NCI-H1092 treated with DMSO at 0.1 percent for 48 hours (cell line): ENCODE measurements at places on chromosomes 2 and 18.

DNA sequence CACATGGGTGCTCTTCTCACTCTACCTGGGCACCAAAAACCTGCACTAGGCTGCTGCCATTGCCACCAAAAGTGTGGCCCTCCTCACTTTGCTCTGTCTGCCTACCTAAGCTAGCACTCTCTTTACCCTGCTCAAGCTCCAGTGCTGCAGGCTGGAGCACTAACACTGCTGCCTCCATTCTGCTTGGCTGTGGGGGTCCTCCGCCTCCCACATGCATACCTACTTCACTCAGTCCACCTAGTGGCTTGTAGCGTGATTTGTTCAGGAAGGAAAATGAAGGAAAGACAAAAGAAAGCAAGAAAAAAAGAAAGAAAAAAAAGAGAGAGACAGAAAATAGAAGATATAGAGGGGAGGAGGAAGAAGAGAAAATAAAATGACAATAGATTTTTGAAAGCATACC lies 1339.4 kb upstream of the CHAC2 start:
- no peak for DNase-seq

- DNase-seq: no peak
Observed at GRCh38 chr2:5946225-5947115, 254.3 kb downstream of the SOX11 start.

DNA sequence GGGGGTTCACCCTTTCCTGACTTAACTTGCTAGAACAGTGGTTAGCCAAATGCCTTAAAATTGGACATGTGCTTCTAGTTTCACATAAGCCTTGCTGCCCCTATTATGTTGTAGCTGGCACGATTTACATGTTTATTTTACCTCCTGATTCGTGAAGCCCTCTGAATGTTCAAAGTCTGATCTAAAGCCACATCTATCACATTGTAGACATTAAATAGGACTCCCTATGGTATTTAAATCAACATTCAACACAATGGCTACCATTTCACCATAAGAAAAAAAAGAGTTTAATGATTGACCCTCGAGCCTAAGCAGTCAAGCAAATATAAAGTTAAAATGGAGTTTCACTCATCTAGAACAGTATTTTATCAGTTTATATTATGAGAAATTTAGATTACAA lies 151.5 kb downstream of the GULP1 start:
- DNase-seq: no peak

DNA sequence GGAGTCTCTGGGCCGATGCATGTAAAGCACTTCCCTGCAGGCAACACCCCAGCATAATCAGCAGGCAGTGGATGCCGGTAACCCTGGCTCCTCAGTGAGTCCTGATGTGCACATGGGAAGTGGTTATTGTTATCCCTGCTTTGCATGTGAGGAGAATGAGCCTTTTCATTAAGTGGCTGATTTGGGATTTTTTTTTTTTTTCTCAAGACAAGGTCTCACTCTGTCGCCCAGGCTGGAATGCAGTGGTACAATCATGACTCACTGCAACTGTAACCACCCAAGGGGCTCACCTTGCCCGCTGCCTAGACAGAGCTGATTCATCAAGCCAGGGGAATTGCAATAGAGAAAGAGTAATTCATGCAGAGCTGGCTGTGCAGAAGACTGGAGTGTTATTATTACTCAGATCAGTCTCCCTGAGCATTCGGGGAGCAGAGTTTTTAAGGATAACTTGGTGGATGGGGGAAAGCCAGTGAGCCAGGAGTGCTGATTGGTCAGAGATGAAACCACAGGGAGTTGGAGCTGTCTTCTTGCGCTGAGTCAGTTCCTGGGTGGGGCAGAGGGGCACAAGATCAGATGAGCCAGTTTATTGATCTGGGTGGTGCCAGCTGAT lies 95.4 kb downstream of the SOCS6 start:
- no peak for DNase-seq

GRCh38 chr18:79797518-79798345 lies at the start of gene KCNG2:
KCNG2 (plus strand) TSS chr18:79797938; CDS start chr18:79863668, 65,730 bp downstream.
- DNase-seq: peak; percentile 21

DNA sequence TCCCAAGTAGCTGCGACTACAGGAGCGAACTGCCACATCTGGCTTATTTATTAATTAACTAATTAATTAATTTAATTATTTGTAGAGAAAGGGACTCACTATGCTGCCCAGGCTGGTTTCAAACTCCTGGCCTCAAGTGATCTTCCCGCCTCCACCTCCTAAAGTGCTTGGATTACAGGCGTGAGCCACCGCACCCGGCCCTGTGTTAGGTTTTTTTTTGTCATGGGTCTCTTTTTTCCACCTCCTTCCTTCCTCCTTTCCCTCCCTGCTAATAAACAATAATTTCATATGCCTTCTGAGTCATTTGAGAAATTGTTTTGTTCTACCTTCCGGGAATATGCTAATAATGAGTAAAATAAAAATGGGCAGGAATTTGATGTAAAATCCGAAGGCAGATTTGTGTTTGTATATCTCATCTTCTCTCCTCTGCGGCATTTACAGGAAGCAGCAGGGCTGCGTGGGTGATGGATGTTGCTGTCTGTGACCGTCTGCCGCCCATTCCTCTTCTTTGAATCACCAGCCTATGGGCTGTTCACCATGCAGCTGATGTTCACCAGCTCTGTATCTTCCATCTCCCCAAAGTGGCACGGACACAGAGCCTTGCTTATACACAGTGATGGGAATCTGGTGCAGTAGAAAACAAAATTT lies 89.9 kb downstream of the ACSL3 start:
- DNase-seq: no peak

- DNase-seq: peak; percentile 83
Observed at GRCh38 chr18:58671111-58671631, at the start of gene MALT1. MALT1 (plus strand) TSS chr18:58671465; CDS start chr18:58671644, 179 bp downstream.

DNA sequence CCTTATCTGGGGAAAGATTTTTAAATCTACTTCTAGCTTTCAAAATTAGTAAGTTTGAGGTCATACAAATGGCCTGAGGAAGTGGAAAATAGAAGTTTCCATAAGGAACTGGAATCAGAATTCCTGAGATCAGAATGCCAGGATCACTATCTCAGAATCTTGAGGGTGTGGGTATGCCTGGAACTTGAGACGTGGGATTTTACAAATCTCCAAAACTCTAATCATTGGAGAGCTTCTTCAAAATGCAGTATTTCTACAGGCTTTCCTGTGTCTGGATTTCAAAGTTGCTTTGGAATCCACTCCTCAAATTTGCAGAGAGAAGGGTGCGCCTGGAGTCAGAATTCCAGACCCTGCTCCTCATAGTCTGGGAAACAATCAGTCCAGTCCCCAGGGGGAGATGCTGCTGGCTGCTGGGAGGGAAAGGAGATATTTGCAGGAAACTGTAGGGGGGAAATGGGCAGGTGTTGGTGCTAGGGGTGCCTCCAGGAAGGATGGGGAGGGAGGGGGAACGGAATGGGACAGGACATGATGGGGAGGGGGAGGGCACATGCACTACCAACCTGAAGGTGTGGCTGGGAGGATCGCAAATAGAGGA lies 31.0 kb upstream of the CATIP start:
- no peak for DNase-seq

DNA sequence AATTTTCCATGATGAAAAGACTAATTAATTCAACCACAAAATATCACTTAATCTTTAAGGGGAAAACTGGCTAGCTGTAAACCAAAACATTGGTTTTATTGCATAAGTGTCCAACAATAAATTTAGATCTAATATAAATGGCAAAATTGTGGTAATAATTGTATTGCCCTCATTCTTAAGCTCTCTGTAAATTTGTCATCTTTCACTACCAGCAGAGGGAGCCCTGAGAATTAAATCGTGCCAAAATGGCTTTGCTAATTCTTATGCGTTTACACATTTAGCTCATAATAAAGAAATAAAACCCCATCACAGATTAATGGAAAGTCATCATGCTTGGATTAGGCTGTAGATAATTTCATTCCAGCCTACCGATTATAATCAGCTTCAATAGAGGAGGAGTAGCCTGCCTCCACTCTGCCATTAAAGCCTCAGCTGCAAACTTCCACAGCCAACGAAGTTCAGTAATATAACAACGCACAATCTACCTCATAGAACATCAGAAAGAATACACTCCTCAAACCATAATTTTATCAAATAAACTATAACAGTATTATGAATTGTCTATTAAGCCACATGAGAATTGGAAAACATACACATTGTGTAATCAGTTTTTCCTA lies 70.0 kb upstream of the ATP5MC3 start:
- DNase-seq: peak; percentile 6

DNA sequence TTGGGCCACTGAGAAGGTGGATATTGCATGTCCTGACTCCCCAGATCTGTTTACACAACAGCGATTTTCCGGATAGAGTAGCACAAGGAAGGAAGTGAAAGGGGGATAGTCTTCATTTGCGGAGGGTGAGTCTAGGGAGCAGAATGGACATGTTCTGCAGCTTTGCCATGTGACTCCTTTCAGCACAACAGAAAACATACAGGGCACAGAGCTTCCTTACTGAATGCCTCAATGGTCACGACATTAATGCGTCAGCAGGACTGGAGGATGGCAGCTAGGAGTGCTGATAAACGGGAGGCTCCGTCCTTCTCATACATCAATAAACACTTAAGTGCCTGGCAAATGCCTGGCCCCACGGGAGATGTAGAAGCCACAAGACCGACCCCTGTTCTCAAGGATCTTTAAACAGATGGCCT lies 163.0 kb downstream of the FAM210A start:
- no peak for DNase-seq

DNA sequence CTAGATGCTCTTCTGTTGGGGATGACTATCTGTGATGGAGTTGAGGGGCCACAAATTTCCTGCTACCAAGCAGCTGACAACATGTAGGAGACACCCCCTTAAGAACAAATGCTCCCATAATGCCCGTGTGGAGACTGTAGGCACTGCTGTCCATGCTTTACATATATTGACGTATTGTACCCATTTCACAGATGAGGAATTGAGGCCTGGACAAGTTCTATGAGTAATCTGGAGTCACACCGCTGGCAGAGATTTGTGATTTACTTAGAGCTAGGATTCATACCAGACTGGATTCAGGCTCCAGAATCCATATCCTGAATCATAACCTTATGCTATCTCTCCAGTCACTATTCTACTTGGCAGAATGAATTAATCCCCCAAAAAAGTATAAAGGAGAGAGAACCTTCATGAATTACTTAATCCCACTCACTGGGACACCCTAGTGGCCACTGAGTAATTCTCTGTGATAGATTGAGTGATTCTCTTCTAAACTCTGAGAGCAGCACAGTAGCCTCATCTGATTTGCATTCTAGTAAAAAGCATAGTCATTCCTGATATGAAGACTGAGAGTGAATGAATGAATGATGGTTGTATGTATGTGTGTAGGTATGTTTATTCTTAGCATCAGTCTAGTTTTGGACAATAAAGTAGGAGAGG lies 460.7 kb upstream of the MEIS1 start:
- DNase-seq: no peak

- DNase-seq: no peak
Observed at GRCh38 chr2:12534646-12535263, 182.0 kb upstream of the TRIB2 start.

DNA sequence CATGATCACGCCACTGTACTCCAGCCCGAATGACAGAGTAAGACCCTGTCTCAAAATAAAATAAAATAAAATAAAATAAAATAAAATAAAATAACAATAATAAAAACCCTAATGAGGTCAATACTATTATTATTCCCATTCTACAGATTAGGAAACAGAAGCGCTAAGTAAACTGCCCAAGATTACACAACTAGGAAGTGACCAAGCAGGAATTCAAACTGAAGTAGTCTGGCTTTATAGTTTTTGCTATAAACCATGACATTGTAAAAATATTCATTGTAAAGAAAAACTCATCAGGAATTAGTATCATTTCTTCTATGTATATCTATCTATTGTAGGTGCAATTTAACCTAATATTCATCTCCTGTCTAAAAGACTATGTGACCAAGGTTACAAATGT lies 1.2 kb downstream of the PLEKHM3 start:
- DNase-seq: no peak

DNA sequence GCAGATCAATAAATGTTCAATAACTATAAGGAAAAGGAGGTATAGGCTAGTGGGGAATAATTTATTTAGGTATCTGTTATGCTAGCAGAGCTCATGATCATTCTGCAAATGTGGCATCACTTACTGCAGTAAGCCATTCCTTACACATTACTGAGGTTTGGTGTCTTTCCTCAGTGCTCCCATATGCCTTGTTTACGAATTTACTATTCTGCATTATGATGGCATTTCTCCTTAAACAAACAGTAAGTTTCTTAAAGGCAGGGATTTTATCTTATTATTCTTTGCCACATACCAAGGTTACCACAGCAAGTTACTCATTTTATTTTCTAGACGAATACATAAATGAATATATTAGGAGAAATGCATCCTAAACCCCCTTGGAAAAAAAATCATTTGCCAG lies 88.4 kb downstream of the DSEL start:
- DNase-seq: no peak

DNA sequence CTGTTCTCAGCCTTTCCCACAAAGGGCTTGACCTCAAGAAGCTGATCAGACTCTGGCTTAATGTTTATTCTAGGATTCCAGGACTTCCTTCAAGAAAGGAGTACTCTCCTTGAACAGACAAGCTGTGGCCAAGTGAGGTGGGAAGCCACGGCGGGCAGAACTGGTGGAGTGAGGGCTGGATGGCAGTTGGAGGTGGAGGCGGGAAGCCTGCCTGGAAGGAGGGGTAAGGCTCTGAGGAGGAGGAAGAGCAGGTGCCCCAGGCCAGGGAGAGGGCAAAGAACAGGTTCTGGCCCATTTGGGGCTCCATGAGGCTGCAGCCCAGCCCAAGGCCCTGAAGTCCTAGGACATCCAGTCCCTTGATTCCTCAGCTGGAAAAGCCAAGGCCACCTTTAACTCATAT lies 143.9 kb downstream of the CYP26B1 start:
- no peak for DNase-seq

GRCh38 chr2:191638079-191638801 lies 39.7 kb upstream of the NABP1 start:
- DNase-seq: no peak

DNA sequence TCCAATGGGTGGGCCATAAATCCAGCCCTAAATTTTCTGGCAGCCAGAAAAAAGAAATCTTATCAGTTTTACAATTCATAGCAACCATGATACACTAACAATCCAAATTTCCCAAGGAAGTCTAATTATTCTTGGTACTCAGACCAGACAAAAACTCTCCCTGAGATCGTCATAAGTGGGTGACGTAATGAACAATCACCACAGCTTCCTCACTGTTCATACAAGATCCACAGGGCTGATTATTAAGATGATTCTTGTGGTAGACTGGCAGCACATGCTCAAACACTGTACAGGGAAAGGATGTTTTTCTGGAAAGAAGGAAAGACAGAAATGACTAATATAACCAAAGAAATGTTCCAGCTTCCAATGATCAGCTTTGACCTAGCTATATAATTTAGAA lies 178.3 kb upstream of the CRIM1 start:
- DNase-seq: no peak

DNA sequence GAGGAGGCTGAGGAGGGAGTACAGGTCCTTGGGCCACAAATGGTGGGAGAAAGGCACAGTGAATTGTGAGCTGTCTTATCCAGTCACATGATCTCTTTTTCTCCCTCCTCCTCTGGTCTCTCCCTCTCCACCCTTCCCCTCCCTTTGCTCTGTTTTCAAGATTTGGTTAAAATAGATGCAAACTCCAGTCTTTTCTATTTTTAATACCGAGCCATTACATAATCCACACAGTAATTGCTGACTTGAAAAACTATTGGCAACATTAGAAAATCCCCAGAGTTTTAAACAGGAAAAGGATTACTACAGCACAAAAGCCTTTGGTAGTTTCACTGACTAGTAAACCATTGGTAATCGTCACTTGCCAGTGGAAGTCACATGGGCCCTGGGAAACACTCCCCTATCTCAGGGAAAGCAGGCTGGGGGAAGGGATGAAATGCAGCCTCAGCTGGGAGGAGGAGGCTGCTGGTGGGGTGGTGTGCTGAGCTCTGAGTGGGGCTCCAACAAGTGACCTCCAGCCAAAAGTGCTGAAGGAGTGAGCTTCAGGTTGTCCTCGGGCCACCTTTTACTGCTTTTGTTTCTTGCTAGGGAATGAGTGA lies 57.4 kb upstream of the PCBP1 start:
- DNase-seq: no peak
